ENCODE measurements at places on chromosomes 11 and 22.

GRCh38 chr11:69130654-69131053 lies 25.1 kb upstream of the SMIM38 start:
- no peak for DNase-seq

DNA sequence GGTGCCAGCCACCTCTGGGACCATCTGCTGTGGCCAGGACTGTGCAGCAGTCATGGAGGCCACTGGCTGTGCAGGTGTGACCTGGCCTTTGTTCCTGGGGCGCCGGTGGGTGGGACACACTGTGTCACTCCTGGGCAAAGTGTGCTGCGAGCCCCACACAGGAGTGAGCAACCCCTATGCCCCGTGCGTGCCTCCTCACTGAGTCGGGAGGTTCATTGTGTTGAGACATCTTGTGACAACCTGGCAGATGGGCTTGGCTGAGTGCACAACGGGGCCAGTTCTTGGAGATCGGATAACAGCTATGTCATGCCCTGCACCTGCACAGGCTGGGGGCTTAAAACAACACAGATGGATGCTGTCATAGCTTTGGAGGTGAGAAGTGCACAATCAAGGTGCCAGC lies 13.5 kb downstream of the ANO1 start:
- DNase-seq: no peak

DNA sequence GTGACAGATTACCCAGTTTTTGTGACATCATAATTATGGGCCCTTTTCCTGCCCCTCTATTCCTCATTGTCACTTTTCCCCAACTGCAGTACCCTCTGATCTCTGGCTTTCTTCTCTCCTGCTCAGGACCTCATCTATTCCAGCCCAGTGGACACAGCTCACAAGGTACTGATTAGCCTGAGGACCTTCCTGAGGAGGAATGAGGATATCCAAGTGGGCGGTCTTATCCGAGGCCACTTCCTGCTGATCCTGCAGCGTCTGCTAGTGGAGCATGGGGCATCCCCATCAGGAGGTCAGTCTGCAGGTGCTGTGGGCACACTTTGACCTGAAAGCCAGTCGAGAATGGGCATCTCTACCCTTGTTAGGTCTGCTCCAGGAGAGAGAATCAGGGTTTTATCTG lies 24.5 kb upstream of the CCDC134 start:
- DNase-seq: no peak

DNA sequence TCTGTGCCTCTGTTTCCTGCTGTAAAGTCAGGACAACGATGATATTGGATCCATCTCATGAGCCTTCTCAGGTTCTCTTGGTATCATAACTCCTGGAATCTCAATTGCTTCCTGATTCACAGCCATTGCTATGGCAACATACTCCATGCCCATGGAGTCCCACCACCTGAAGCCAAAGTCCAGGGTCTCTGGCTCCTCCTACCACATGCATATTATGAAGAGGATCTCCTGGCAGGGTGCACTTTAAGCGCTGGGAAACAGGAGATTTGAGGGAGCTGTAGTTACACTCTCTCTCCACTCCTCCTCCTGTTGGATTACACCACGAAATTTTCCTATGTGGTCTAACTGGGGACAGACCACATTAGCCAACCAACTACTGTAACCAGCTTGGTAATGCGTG lies 130.9 kb upstream of the SEZ6L start:
- no peak for DNase-seq

DNA sequence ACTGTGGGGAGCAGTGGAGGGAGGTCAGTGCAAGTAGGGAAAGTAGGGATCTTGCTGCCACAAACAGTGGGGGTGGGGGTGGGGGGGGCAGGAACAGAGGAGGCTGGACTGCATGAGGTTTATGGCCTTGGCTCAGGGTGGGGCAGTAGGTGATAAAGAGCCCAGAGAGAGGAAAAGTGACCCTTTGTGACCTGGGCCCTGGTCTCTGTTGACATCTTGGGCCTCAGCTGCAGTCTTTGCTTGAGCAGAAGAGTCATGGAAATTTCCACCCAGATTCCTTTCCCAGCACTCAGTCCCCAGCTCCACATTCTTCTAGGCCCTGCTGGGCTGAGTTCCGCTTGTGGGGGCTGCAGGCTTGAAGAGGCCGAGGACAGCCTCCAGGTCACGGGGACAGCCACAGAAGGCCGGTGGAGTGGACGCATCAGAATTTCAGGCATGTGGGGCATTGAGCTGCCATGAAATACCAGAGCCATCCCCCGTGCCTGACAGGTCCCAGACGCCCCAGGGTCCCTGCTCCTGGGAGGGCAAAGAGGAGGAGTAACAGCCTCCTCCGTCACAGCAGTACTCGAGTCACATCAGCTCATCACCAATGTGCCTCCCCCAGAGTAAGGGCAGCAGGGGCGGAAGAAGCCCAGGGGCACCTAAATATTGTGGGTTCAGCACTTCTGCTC lies 9.7 kb upstream of the MALAT1 start:
- no peak for DNase-seq

DNA sequence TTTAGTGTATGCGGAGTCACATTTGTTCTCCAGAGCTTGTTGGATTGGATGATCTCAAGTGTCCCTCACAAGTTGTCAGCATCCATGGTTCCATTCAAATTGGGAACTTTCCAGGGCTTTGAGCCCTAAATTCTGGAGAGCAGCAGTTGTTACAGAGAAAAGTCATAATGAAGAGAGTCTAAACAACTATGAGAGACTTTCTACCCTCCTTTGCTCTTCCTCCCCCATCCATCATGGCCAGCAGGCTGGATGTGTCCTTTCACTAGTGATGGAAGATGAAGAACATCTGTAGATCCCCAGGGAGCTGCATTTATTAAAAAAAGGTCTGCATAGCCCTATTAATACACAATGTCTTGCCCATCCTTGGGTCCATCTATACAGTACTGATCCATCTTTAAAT lies 129.6 kb upstream of the TIMP3 start:
- DNase-seq: no peak

All from inflammatory macrophage treated with lipopolysaccharide for 1 hour (primary cell).